ENCODE measurements at places on chromosomes 12 and 14.

- DNase-seq, result no peak
These were observed 83.0 kb downstream of the PPFIBP1 start for GRCh38 chr12:27606986-27607385.

- DNase-seq, result no peak
These were observed 53.1 kb downstream of the TMEM30B start for GRCh38 chr14:61227884-61228591.

GRCh38 chr12:52381206-52381605 lies 4.2 kb downstream of the KRT84 start:
- DNase-seq, result no peak

DNA sequence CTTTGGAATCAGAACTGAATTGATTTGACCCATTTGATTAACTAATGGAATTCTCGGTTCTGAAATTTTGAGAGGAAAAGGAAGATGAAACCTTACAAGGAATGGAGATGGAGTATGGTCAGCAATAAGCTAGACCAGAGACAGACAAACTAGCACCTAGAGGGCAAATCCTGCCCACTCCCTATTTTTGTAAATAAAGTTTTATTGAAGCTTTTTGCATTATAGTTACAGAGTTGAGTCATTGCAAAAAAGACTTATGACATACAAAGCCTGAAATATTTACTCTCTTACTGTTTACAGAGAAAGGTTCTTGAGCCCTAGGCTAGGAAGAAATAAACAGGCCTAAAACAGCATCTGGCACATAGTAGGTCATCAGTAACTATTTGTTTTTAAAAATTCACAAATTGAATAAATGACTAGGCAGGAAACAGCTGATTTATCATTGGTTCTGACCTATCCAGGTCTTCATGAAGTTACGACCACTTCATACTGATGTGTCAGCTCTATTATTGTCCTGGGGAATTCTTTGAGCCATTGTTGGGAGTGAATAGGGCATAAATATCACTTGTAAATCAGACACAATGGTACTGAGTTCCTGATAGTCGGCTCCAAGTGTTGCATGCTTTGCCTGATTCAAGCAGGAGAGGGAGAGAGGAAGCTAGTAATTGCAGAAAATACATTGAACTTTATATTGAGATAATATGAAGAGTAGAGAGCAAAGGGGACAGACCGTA lies 14.6 kb upstream of the STAB2 start:
- no peak for DNase-seq

GRCh38 chr12:21296751-21297406 lies 37.8 kb downstream of the SLCO1A2 start:
- no peak for DNase-seq

DNA sequence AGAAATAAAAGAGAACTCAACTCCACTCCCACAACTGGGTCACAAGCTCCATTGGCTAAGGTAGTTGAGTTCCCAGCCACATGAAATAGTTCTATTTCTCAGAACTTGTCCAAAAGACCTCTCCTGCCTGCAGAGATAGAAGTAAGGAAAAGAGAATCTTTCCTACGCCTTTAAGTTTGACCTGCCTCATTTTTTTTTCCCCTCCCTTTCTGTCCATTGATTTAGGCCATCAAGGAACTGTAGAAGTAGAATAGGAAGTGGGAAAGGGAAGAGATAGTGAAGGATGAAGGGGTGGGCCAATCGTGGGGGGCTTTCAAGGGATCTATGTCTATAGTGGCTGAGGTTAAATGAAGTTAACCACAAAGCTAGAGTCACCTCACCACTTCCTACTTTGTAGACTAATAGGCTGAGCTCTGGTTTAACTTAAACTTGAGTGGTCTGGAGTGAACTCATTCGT lies 13.9 kb upstream of the NUDT4 start:
- no peak for DNase-seq
